Fibroblast of skin of back (primary cell): ENCODE measurements at places on chromosomes 12 and 14.

DNA sequence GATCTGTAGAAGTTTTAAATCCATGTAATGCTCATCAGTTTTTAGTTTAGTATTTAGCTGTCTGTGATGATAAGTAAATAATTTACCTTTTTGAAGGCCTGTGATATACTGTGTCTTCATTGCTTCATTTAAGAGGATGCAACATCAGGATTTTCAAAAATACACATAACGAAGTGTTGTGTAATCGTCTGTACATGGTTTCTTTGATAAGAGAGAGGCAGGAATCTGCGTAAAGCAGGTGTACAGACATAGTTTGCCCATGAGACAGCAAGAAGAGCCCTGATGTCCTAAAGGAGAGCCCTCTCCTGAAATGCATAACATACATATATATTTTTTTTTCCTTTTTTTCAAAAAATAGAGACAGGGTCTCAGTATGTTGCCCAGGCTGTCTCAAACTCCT lies 44.8 kb downstream of the RASSF3 start:
- no peak for DNase-seq

DNA sequence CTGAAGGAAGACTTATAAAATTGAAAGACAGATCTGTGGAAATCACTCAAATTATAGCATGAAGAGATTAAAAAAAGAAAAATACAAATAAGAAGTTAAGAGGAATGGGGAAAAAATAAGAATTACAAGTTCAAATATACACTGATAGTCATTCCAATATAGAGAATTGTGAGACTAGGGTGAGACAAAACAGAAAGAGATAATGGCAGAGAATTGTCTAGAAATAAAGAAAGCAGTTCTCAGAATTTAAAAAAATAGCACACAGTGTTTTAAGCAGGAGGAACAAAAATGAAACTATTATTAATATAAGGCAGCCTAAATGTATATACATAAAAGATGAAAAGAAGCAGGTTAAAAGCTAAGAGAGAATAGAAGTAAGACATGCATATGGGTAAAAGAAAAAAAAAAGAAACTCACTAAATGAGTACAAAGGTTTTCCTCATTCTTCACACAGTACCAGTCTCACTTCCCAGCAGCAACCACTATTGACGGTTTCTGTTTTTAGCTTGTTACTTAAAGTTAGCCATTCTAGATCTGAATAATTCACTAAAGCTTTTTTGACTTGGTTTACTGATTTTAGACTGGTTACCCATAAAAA lies 31.1 kb downstream of the SLC38A4 start:
- no peak for DNase-seq

GRCh38 chr12:28955931-28956330 lies 193.1 kb upstream of the FAR2 start:
- no peak for DNase-seq

DNA sequence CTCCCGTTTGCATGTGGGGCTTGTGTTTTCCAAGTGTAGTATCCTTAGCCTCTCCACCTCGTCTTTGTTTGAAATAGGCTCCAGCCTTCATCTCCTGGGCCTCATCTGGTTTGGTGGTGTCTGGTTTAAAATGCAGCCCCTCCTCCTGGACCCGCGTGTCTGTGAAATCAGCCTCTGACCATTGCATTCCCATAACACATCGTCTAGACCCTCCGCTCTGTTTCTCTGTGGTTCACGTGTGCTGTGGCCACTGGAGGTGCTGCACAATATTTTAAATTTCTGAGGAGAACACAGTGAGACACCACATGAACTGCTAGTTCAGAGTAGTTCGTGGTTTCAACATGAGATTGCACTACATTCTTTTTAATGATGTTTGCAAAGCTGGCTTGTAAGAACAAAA lies 35.6 kb downstream of the UBE3B start:
- DNase-seq, result no peak

DNA sequence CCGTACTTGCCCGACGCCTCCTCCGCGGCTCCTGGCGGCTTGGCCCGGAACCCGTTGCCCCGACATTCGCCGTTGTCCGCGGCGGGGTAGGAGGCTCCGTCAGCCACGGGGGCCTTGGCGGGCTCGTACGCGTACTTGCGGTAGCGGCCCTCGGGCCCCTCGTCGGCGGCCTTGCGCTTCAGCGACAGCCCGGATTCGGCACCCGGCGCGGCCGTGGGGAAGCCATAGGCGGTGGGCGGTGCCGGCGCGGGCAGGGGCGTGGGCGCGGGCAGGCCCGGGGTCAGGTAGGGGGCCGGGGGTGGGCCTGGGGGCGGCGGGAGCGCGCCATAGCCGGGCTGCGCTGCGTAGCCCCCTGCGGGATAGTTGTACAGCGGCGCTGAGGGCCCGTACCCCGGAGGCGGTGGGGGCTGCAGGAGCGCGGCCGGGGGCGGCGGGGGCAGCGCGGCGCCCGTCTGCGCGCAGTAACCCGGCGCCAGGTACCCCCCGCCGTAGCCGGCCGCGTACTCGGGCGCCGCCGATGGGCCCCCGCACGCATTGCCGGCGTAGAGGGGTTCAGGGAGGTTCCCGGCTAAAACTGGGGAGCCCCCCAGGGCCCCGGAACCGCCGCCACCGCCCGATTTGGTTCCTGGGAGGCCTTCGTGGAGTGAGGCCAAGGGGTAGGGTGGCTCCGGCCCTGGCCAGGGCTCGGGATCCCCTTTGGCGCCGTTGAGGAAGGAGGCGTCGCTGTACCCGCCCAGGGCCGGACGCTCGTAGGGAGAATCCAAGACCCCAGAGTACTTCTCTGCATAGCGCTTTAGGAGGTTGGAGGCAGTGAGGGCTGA lies 26.9 kb downstream of the FIGNL2 start:
- DNase-seq, result no peak

GRCh38 chr12:9319044-9319841 lies 111.0 kb upstream of the PZP start:
- DNase-seq, result no peak
